ENCODE measurements at places on chromosomes 16 and 17. TPM values are rescaled to one million over a fixed set of nuclear protein-coding genes. Genes with fewer than 3 reads are reported as not detected.

Gene ZNF423
- total RNA-seq: not detected

Gene GPRC5B
- 294 TPM for total RNA-seq

Gene EZH1
- 45.5 TPM for total RNA-seq

Gene KRT15
- total RNA-seq: 86.8 TPM

Gene GID4
- total RNA-seq: 7.4 TPM

Gene CLEC18A
- total RNA-seq: 3.6 TPM

DNA sequence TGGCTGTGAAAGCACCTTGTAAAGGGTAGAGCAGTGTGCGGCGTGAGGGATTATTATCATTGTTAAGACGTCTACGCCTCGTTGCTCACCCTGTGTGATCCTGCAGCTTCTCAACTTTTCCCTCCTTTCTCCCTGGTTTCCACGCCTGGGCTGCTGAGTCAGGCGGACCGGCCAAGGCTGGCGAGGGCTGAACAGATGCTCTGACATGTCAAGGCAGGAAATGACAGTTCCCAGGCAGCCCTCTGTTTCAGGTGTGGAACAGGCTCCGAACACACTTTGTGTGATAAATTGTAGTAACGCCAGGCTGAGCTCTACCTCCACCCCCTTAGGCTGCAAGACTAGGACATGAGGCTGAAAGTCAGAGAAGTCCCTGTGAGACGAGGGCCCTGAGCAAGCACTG lies 46.0 kb upstream of the TBX2 start:
- no peak for DNase-seq

DNA sequence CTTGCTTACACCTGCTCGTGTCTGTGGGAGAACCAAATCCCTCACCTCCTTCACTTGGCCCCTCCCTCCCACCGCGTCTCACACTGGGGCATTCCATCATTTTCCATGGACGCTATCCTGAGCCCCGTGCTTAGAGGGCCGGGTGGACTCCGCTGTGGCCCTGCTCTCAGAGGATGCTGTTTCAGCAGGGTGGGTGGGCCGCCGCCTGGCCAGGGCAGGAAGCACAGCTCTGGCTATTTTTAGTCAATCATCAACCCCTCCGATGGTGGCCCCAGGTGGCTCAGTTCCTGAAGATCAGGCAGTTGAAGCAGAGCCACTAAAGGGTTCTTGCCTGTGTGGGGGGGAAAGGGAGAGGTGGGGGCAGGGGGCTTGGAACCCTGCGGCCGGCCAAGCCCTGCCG lies 230.3 kb downstream of the ENGASE start:
- no peak for DNase-seq

GRCh38 chr17:65759532-65759931 lies 198.1 kb upstream of the AXIN2 start:
- no peak for DNase-seq

GRCh38 chr17:78652913-78653312 lies 75.7 kb upstream of the DNAH17 start:
- DNase-seq: no peak

GRCh38 chr16:79013930-79014660 lies 586.4 kb downstream of the MAF start:
- no peak for DNase-seq

GRCh38 chr16:2724088-2724676 lies 4.2 kb upstream of the PRSS27 start:
- no peak for DNase-seq

DNA sequence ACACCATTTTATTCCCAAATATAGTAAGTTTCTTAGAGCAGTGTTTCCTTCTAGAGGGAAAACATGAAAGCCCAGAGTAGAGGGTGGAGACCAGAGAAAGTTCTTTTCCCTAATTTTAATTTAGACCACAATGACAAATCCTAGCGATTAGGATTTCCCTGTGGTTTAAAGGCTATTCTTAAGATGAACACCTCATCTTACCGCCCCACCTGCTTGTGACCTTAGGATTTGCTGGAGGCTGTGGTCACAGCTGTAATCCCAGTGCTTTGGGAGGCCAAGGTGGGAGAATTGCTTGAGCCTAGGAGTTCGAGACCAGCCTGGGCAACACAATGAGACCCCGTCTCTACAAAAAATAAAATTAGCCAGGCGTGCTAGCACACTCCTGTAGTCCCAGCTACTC lies 51.1 kb downstream of the GPRC5B start:
- DNase-seq: no peak

GRCh38 chr17:80762076-80762475 lies 217.4 kb downstream of the RPTOR start:
- no peak for DNase-seq

DNA sequence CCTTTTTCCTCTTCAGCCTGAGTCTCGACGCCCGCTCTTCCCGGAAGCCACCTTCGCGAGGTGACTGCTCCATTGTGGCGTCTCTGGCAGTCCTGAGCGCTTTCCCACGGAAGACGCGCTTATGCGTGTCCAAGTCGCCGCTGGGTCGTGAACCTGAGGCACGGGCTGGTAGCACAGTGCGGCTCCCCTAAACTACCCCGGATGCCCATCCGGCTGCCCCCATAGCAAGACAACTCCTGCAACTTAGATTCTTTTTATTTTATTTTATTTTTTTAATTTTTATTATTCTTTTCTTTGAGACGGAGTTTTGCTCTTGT lies 2.1 kb upstream of the ESRP2 start:
- no peak for DNase-seq

DNA sequence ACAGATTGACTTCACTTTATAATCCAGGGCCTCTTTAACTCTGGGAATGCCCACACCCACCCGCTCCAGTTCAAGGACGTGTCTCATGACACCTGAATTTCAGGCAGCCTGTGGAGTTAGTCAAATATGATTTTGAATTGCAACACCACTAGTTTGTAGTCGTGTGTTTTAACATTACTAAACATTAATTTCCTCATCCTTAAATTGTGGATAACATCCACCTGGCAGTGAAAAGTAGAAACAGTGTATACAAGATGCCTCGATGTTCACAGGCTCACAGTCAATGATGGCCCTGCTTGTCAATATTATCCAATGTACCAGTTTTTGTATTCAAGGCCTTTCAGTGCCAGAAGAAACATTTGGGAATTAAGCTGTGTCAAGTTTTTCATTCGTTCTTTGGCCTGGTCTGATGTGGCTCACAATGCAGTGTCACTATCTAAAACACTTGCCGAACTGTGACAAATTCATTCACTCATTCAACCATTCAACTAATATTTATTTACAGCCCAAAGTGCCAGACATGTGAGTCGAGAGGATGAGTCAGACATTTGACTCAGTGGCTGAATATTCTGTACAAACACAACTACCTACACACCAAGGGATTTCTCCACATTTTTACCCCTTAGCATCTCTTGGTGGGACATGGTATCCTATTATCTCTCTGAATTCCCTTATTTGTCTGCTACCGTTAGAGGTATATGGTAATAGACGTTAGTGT lies 1.4 kb downstream of the MEIOB start:
- DNase-seq: no peak

DNA sequence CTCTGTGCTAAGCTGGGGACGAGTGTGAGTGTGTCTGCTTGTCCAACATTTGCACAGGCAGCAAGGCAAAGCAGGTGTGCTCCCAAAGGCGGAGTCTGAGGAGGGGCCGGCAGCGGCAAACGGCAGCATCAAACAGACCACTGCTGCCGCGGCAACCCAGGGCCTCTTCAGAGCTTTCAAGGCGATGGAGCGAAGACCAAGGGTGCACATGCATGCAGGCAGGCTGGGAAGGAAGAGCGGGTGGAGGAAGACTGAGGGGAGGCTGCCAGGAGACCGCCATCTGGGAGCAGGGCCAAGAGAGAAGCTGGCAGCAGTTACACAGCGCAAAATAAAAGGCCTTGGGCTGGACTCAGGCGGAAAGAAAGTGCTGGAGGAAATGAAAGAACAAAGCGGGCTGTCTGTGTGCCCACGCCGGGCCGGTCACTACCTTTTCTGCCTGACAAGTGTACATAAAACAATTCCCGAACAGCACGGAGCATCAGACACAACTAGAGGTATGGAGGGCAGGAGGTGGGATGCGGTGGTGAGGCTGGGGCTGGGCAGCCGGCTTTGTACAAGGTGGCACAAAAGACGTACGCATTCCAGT lies 8.5 kb downstream of the TIMM22 start:
- DNase-seq: no peak

DNA sequence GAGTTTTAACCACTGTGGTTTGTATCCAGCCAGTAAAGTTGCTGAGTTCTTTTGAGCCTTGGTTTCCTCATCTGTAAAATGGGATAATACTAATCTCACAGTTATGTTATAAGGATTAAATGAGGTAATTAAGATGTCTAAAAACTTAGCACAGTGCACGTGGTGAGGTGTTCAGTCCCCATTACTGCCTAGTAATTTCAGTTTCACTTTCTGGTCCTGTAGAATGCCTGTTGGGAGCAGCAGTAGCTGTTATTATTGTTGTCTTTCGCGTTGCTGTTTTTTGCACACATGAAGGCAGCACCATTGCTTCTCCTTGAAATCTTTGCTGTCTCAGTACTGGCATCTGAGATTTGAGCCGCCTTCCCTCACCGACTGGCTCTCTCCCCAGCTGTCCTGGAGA lies 182.4 kb downstream of the DNAH9 start:
- DNase-seq: no peak

DNA sequence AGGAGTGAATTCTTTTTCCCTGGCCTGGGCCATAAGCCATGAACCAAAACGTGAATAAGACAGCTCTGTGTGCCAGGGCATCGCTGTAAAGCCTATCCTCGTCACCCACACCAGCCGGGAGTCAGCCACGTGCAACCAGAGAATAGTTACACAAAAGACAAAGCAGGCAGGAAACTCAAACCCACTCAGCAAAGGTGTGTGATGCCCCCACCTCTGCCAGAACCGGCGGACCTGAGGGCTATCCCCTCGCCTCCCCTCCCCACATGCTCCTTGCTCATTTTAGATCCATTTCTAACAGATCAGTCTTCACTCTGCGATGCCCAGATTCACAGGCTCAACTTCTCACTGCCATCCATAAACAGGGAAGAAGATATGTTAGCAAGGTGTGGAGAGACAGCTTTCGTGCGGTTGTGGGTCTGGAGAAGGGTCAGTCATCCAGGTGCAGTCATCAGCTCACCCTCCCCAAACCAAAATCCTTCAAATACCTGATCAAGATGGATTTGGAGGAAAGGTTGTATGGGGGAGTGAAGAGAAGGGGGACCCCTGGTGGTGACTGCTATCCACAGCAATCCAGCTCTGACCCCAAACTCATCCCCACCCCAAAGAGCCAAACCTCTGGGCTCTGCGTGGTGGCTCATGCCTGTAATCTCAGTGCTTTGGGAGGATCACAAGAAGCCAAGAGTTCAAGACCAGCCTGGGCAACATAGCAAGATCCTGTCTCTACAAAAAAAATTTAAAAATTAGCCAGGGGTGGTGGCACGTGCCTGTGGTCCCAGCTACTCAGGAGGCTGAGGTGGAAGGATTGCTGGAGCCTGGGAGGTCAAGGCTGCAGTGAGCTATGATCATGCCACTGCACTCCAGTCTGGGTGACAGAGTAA lies 219.2 kb downstream of the C16orf78 start:
- DNase-seq: peak; percentile 43

DNA sequence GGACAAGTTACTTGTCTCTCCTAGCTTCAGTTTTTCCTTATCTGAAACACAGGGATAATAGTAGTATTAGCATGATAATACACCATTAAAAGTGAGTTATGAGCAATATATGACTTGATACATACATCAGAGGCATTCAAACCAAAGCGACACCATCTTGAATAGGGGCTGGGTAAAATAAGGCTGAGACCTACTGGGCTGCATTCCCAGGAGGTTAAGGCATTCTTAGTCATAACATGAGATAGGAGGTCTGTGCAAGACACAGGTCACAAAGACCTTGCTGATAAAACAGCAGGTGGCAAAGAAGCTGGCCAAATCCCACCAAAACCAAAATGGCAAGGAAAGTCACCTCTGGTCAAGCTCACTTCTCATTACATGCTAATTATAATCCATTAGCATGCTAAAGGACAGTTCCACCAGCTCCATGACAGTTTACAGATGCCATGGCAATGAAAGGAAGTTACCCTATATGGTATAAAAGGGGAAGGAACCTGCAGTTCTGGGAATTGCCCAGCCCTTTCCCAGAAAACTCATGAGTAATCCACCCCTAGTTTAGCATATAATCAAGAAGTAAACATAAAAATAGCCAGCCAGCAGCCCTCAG lies 37.2 kb upstream of the HS3ST3A1 start:
- DNase-seq: no peak

DNA sequence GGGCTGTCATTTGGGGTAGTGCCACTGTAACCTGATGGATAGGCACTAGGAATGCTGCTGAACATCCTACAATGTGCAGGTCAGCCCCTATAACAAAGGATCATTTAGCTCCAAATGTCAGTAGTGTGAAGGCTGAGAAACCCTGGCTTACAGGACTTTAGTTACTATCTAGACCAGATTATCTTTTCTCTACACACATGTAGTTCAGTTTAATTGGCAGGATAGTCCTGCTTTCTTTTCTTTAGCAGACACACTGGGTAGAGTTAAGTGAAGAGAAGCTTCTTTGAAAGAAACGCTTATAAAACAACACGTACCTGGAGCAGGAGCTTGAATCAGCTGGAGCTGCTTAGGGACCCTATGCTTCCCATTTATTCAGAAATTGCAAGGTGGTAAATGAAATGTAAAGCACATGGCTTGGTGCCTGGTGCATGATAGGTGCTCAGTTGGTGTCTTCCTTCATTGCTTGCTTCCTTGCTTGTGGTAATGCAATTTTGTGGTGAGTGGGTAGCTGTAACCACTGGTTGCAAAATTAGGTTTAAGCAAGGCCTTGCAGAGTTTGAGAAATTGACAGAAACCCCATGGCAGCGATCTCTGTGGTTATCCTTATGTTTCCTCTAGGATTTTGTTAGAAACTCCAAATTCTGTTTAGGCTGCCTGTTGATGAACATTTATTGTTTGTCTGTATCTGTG lies 9.4 kb downstream of the METTL9 start:
- no peak for DNase-seq

DNA sequence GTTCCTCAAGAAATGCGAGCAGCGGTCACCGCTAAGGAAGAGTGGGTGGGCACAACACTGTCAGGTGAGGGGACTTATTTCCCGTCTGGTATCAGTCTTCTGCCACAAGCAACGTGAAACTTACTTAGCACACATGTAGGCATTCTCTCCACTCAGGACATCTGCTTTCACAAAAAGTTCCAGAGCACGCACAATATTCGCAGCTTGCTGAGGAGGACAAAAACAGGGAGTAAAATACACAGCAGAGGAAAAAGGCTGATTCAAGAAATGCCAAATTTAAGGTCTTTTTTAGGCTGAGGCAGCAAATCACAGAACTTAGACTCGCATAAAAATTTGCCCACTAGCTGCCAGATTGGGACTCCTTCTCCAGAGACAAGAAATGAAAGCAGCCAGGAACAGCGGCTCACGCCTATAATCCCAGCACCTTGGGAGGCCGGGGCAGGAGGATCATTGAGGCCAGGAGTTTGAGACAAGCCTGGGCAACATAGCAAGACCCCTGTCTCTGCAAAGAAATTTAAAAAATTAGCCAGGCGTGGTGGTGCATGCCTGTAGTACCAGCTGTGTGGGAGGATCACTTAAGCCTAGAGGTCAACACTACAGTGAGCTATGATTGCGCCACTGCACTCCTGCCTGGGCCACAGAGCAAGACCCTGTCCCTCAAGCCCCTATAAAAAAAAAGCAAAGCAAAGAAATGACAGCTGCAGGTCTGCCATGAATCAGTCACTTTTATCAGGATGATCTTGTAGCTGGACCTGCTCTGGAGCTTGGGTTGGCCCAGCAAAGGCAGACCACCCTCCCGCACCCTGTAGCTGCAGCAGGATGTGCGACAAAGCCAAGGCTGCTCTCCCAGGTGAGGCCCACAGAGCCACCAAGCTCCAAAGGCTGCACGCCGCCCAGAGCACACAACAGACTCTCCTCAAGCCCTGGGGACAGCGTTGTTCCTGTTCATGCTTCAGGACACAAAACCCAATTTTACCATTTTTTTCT lies 20.5 kb downstream of the USP36 start:
- DNase-seq: no peak

- no peak for DNase-seq
These were observed 14.2 kb downstream of the MYO18A start for GRCh38 chr17:29165800-29166506.

Data from Calu3 (cell line).